ENCODE measurements at places on chromosomes 11 and 22. TPM values are rescaled to one million over a fixed set of nuclear protein-coding genes. Genes with fewer than 3 reads are reported as not detected.

- no peaks in the 10 kb centered on the region for H3K4me1 ChIP-seq
- peak overlapping the region; percentile 37 for H3K4me3 ChIP-seq
- H3K36me3 ChIP-seq = no peaks in the 10 kb centered on the region
- H3K27me3 ChIP-seq = no peaks in the 10 kb centered on the region
- no peak overlapping the region for H3K27ac ChIP-seq
Measured at GRCh38 chr11:119584193-119585042, 144.6 kb downstream of the NECTIN1 start.

- no peaks in the 10 kb centered on the region for H3K4me1 ChIP-seq
- H3K27me3 ChIP-seq = no peaks in the 10 kb centered on the region
- no peak for DNase-seq
- no peaks in the 10 kb centered on the region for H3K36me3 ChIP-seq
- no peak overlapping the region for H3K27ac ChIP-seq
Measured at GRCh38 chr11:116283300-116283699, 489.5 kb downstream of the BUD13 start.

DNA sequence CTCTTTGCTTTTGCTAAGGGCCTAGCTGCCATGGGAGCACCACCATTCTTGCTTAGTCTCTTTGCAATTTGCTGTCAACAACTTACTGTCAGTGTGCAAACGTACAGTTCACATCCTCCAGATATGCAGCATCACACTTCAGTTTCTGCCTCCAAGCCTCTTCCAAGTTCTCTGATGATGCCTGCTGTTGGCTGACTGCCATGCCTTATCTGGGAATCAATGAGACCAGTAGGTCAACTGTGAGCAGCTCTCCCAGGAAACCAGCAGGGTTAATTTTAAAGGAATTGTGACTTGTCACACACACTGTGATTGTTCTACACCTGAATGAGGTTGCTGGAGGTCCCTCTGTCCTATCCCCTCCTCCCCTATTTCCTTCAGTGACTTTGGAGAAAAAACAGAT, 56.0 kb downstream of the COPB1 start:
- no peaks in the 10 kb centered on the region for H3K36me3 ChIP-seq
- DNase-seq = peak; percentile 74

DNA sequence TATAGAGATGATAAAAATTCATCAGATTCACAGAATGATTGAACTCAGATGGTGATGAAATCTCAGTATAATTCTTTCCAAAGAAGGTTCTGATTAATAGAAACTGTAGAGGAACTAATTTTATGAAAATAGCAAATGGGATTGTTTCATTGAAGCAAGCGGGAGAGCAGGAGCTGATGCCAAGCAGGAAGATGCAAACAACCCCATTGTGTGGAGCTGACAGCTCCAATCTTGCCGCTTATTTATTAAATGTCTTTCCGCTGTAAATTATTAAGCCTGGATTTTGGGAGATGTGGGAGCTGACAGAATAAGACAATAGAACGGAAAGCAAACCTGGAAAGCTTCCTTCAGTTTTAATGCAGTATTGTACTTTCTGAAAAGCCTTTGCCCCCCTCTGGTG, 6.0 kb upstream of the TMEM218 start:
- no peak overlapping the region for H3K4me3 ChIP-seq
- no peak overlapping the region for H3K27ac ChIP-seq
- no peak for DNase-seq
- H3K4me1 ChIP-seq = no peaks in the 10 kb centered on the region

DNA sequence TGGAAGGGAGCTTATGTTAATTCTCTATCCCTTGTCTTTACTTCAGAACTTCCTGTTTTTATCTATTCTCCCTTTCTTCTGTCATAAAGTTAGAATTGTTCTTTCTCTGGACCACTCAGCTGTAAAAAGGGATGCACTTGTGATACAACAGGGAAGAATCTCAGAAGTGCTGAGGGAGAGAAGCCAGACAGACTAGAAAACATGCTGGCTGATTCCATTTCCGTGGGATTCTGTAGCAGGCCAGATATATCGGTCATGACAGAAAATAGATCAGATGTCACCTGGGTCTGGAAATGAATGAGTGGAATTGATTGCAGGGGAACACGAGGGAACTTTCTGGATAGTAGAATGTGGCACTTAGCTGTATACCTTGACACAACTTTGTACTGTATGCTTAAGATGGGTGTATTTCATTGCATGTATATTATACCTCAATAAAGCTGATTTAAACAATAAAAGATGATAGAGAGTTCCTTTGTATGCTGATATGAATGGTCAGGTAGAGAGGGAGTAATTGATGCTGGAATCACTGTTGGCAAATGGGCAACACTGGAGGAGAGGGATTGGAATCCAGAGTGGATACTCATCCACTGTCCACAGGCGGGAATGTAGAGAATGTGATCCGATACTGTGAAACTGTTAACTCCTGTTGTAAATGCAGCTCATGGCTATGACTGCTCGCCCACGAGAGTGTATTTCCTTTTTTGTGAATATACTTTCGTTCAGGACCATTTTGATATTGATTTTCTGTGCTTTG, 59.6 kb downstream of the ATXN10 start:
- H3K27me3 ChIP-seq = no peaks in the 10 kb centered on the region
- peaks cover 7% of the 10 kb centered on the region for H3K4me1 ChIP-seq
- no peaks in the 10 kb centered on the region for H3K36me3 ChIP-seq

The MRGPRD gene
- not detected for total RNA-seq
